ENCODE measurements at places on chromosomes 6 and 20.

- DNase-seq, result no peak
Measured at GRCh38 chr6:143859891-143860660, 4.2 kb upstream of the ZC2HC1B start.

- DNase-seq, result no peak
Measured at GRCh38 chr20:18795366-18795765, 18.2 kb upstream of the SCP2D1 start.

DNA sequence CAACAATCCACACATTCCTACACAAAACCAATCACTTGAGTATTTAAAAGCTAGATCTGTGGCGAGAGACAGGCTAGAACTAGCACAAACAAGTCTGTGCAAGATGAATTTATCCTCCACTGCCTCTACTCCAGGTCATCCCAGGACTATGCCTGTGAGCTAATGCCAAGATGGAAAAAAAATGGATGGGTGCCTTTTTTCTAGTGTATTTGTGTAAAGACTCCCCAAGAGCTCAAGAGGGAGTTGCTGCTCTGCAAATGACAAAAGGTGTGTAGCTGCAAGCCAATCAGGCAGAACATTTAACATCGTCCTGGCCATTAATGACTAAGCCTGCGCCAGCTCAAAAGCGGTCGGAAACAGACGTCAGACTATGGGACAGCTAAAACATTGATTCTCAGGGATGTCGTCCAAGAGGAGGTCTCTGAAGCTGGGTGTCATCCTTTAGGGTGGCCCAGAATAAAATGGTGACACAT, 21.9 kb downstream of the ATXN1 start:
- DNase-seq, result no peak

DNA sequence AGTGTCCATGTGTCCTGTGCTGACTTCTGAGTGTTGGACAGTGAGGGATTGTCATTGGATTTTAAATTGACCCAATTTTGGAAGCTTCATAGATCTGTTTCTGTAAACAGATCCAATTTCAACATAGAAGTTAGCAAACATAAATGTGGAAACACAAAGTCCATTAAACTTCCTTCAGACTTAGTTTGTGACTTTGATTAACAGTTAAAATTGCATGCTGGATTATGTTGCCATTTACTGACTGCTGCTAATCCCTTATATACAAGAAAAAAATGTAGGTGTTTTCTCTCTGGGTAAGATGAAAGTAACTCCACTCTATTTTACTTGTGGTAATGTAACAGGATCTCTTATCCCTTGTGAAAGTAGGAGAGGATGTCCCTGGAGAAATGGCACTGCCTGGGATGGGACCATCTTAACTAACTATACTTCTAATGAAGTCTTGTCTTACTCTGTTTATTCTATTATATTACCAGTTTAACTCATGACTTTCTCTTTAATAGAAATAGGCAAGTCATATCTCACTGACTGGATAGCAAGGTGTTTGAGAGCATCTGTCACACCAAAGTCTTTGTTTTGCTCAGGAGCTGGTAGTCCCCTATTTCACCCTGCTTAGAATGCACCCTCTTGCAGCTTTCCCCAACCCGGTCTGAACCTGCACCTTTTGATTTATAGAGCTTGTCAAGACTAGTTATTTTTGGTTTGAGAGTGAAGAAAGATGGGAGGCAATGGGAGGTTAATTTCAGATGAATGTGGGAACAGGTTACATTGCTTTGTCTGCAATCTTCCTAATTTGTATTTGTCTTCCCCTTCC, 7.2 kb downstream of the TPX2 start:
- no peak for DNase-seq

- DNase-seq, result no peak
Measured at GRCh38 chr6:3405679-3406078, 51.2 kb downstream of the SLC22A23 start.

DNA sequence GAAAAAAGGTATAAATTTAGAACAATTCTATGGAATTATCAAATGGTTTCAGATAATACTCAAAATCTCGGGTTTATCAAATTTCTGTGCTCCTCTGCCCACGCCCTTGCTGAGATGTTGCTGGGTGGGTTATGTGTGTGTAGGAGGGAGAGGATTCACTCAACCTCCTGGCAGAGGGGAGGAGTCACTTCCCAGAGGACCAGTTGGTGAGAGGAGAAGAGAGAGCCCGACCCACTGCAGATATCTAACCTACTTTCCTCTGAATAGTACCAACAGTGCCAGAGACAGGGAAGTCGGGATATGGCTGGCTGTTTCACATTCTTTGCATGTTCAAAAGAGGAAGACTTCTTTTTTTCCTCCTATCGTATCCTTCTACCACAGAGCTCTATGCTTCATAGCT, 187.1 kb upstream of the MAN1A1 start:
- DNase-seq, result no peak

DNA sequence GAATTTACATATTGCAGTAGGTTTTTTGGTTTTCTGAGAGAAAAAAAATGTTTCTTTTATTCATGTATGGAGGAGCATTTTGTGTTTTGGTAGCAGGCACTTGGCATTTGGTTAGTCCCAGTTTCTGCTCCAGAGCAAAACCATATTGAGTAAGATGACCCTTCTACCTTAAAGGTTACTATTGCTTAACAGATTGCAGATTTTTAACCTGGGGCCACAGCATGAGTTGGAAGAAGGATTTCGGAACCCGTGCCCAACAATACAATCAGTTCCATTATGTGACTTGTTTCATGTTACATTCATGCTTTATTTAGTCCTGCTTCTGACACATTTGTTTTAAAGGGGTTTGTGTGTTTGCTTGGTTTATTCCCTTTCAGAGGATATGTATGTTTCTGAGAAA, 496.3 kb downstream of the TFAP2B start:
- DNase-seq, result no peak

GRCh38 chr20:25247000-25247517, 826 bp upstream of the PYGB start:
- peak; percentile 72 for DNase-seq

DNA sequence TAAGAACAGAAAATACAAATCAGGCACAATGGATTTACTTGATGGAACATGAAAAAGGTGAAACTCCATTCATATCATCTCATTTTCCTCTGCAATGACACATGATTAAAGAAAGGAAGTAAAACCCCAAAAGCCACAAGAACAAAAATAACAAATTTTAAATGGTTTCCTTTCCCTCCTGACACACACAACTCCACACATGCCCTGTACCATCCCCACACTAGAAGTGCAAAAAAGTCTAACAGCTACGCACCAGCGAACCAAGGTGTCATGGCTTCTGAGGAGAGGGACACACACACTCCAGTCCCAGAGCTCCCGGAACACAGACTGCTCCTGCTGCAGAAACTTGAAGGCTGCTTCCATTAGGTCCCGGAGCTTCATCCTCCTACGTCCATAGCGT, 25.3 kb downstream of the MDN1 start:
- DNase-seq, result no peak
